NCI-H345 (cell line): ENCODE measurements at places on chromosomes 2 and 18.

GRCh38 chr18:23188068-23188760 is 52.9 kb downstream of the CABLES1 start:
- no peak for DNase-seq

GRCh38 chr2:111691164-111691875 is 192.7 kb downstream of the ANAPC1 start:
- no peak for DNase-seq

GRCh38 chr2:98277162-98277859 is 68.9 kb upstream of the CNGA3 start:
- DNase-seq, result no peak

DNA sequence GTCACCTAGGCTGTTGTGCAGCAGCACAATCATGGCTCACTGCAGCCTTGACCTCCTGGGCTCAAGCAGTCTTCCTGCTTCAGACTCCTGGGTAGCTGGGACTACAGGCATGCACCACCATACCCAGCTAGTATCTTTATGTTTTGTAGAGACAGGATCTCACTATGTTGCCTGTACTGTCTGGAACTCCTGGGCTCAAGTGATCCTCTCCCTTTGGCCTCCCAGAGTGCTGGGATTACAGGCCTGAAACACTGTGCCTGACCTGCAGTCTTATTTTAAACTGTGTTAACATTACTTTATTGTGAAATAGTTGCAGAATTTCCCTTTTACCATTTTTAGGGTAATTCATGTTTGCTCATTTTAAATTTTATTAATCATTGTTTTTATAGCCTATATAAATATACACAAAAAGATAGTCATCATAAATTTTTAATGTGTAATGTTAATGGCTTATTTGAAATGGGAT is 24.6 kb downstream of the EML4 start:
- no peak for DNase-seq

GRCh38 chr2:219578811-219579613 is 6.9 kb downstream of the INHA start:
- no peak for DNase-seq

GRCh38 chr2:37893327-37893726 is 31.8 kb upstream of the RMDN2 start:
- DNase-seq, result no peak

- DNase-seq, result no peak
These were observed 234.3 kb upstream of the HS6ST1 start for GRCh38 chr2:128552806-128553551.

DNA sequence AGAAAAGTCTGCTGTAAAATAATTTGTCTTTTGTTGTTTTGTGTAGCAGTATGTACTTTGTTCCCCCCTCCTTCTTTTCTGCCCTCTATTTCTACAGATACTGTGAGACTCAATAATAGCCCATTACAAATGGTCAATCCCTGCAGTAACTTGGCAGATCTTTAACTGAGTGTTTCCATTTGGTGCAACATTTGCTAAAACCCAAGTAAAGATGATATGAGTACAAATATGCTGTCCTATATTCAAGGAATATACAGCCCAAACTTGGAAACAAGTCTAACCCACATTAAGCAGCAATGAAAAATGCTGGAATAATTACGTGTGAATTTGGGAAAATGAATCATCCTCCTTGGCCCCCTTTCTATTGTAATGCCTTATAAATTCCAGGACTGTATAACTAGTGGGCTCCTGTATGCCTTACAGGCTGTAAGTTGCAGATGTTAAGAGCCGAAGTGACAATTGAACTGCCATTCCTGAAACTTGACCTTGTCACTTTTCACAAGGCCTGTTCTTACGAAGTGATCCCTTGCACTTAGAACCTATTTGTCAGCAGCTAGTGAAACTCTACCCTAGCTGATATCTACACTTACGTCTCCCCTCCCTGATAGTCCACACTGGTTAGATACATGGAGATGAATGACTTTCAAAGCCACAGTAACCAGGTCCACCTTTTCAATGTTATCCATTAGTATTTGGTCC is 104.9 kb downstream of the IRS1 start:
- no peak for DNase-seq

GRCh38 chr2:206936843-206937230 is 2.5 kb upstream of the CPO start:
- DNase-seq, result no peak

DNA sequence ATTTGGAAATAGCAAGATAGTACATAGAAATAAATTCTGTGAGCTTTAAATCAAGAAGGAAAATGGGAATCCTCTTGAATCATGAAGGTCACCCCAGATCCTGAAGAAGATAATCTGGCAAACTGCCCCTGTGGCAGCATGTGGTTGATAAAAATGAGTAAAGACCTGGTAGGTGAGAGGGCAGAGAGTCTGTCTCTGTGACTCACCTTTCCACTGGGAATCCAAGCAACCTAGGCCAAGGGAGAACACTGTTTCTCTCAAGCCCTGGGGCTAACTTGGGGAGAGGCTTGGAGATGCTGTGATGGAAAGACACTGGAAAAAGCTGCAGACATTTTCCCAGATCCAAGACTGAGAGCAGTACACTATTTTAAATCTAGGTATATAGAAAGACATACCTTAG is 185.8 kb upstream of the CNTNAP5 start:
- DNase-seq, result no peak

DNA sequence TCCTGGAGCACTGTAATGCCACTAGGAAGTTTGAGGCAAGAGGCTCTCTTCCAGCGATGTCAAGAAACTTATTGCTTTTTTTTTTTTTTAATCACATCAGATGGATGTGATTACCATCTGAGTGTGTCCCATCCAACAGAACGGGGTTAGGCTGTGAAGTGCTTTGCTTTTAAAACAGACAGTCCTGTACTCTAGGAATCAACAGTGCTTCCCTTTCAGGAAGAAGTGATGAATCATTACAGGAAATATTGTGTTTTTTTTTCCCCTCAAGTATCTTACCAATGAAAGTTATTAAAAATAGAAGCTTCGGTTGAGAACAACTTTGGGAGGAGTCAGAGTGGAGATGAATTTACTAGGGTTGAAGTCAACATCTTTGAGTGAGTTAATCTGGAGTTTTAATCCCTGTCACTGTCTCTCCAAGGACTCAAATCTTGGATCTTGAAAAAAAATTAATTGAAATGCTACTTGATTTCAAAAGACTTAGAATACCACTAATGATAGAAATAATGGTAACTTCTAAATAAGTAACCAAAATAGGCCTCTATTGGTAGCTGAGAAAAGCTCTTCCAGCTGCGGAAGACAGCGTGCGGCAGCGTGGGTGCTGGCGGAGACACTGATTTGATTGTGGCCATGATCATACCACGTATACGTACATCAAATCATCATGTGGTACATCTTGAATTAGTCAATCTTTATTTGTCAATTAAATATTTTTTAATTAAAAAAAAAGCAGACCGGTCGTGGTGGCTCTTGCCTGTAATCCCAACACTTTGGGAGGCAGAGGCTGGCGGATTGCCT is 45.5 kb downstream of the GATA6 start:
- no peak for DNase-seq

- no peak for DNase-seq
These were observed 36.0 kb upstream of the SOS1 start for GRCh38 chr2:39156846-39157245.

GRCh38 chr2:135825550-135826176 is 11.3 kb downstream of the LCT start:
- DNase-seq, result peak; percentile 72

- no peak for DNase-seq
These were observed 198.7 kb downstream of the LTBP1 start for GRCh38 chr2:33145459-33145858.

DNA sequence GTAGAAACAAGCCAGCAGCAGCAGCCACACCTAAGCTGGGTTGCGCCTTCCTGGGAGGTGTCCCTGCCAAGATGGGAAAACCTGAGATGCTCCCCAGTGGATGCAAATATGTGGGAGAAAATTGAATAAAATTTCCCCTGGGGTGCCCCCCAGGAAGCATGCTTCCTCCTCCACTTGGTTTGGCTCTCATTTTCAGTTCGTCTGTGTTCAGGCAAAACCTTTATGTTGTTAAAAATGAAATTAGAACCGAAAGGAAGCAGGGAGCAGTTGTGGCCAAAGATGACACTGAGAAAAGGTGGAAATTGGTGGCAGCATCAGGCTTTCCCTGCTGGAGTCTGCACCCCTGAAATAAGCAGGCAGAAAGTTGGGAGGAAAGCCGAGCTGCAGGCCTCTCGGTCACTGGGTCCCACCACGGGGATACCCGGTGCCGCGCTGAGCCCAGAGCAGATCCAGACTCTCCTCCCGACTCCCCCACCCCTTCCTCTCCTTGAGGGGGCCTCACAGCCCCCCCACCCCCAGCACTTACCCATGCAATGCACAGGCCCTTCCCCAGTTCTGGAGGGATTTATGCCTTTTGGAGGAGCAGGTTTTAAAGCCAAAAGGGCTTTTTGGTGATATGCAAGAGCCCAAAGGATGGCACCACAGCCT is 267.7 kb upstream of the SPRED2 start:
- DNase-seq, result no peak

DNA sequence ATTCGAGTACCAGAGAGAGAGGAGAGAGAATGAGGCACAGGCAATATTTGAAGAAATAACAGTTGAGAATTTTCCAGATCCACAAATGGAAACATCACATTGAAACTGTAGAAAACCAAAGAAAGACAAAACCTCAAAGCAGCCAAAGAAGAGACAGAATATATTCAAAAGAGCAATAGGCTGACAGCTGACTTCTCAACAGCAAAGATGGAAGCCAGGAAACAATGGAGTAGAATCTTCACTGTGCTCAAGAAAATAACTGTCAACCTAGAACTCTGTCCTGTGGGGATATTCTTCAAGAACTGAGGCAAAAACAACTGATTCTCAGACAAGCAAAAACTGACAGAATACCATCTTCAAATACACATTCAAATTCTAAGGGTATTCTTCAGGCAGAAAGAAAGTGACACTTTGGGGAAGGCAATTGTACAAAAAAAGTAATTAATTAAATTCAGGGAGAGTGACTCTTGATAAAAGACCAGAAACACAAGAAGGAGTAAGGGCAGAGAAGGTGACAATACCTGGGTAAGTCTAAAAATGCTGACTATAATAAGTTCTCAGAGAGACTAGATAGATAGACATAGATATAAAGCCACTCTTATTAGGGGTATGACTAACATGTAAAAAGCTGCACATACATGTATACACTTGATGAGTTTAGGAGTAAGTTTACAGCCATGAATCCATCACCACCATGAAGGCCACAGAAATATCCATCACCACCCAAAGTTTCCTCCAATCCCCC is 25.6 kb downstream of the ANKMY1 start:
- no peak for DNase-seq

GRCh38 chr2:40158781-40159180 is 293.1 kb downstream of the SLC8A1 start:
- no peak for DNase-seq

- peak; percentile 40 for DNase-seq
These were observed 49.5 kb downstream of the SPRED2 start for GRCh38 chr2:65382776-65383357.

DNA sequence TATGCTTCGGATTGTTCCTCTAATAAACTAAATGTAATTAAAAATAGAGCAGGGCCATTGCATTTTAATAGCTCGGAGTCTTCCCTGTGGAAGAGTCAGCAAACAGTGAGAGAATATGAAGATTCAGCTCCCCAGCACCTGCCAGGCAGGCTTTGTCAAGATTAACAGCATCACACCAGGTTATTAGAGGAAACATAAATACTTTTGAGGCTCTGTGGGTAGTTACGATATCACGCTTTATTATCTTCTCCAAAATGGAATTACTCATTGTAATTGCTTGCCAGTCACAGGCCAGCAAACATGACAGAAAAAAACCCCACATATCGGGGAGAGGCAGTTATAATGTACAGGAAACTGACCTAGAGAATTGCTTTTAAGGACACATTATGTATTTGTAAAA is 303.9 kb downstream of the CPS1 start:
- no peak for DNase-seq

GRCh38 chr2:38600242-38600891 is 2.4 kb downstream of the HNRNPLL start:
- no peak for DNase-seq

GRCh38 chr2:67455219-67456142 is 58.3 kb downstream of the ETAA1 start:
- DNase-seq, result no peak

DNA sequence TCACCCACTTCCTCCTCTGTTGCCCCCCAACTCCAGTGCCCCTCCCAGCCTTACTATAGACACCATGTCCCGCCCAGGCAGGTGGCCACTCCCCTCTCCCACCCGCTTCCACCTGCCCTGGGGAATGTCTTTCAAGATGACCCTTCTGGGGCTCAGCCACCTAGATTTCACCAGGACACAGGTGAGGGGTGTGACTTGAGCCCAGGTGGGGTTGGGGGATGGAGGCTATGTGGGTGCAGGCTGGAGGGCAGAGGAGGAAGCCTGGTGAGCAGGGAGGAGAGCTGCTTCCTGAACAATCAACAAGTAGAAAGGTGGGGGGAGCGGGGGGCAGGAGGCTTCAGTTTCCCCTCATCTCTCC is 8.7 kb downstream of the ADRA2B start:
- no peak for DNase-seq

- peak; percentile 81 for DNase-seq
These were observed 970.6 kb downstream of the DCDC2C start for GRCh38 chr2:4674007-4674406.

DNA sequence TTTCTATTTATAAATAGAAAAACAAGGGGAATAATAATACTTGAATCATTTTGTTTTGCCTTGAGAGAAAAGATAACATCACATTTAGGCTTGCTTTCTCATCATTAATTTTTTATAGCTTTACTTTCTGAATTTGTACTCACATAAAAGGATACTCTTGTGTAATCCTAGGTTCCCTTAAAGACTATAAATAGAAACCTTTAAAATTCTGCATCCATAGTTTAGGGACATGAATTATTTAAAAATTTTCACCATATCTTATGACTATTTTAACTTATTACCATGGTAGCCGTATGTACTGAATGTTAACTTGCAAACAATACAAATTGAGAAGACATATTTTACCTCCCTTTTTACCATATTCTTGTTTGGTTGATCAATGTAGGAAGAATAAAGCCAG is 143.5 kb upstream of the CWC22 start:
- DNase-seq, result no peak

- no peak for DNase-seq
These were observed 5.6 kb downstream of the KCNE4 start for GRCh38 chr2:223057569-223057968.

- DNase-seq, result no peak
These were observed 19.8 kb downstream of the SPIRE1 start for GRCh38 chr18:12637901-12638643.

DNA sequence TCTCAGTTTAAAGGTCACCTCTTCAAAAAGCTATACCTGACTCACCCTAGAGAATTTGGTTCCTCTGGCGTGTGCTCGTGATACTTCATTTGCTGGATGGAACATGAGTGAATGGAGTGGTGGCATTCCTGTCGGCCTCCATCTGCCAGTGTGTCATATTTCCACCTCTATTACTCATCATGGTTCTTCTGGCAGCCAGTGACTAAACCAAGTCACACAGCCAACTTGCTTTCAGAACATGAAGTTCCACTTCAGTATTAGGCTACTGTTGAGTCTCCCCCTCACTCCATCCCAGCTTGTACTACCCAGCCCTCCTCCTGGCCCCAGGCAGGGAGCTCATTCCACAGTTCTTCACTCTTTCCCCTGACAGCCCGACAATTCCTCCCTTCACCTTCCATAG is 169.8 kb downstream of the MREG start:
- no peak for DNase-seq

GRCh38 chr18:6374340-6374739 is 40.4 kb downstream of the L3MBTL4 start:
- DNase-seq, result peak; percentile 33
